Activated CD4-positive, alpha-beta T cell treated with anti-CD3 and anti-CD28 coated beads for 4 hours (primary cell): ENCODE measurements at places on chromosomes 1 and 21.

- no peak for DNase-seq
Observed at GRCh38 chr1:3718764-3719163, 33.5 kb upstream of the CCDC27 start.

DNA sequence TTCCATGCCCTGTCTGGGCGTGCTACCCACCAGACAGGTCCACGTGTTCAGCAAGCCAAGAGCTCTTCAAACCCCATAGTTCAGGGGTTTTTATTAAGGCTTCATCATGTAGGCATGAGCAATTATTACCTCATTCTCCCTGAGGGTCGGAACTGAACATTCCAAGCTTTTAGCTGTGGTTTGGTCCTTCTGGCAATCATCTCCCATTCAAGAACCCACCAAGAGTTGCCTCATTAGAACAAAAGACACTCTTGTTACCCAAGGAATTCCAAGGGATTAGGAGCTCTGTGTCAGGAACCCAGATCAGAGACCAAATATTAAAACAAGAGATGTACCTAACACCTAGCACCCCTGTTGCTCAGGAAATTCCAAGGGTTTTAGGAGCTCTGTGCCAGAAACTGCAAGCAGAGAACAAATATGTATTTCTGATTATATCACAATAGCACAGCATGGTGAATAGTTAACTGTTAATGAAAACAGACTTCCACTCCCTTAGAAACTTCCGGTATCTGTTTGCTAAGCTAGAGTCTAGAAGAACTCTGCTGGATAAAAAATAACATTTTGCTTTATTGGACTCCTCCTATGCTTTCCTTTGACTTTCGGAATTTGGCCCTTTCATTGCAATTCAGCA lies 201.2 kb upstream of the L1TD1 start:
- DNase-seq: no peak

DNA sequence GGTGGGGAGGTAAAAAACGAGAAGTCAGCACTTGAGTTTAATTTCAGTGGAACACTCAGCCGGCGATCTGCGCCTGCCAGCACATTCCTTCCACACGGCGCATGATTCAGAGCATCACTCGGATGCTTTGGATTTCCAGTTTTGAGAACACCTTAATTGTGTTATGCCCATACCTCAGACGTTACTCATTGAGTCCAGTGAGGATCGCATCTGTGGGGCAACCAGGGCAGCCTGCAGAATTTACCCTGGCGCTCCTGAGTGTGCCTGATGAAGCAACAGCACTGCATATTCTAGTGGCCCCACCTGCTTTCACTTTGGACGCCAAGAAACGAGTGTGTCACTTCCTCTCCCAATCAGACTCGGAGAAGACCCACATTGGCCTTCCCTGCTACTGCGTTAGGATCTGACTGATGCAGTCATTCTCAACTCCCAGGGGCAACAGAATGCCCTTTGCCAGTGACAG lies 19.9 kb downstream of the FAM89A start:
- no peak for DNase-seq

- DNase-seq: no peak
Observed at GRCh38 chr1:147720557-147720956, 39.8 kb downstream of the GJA5 start.

DNA sequence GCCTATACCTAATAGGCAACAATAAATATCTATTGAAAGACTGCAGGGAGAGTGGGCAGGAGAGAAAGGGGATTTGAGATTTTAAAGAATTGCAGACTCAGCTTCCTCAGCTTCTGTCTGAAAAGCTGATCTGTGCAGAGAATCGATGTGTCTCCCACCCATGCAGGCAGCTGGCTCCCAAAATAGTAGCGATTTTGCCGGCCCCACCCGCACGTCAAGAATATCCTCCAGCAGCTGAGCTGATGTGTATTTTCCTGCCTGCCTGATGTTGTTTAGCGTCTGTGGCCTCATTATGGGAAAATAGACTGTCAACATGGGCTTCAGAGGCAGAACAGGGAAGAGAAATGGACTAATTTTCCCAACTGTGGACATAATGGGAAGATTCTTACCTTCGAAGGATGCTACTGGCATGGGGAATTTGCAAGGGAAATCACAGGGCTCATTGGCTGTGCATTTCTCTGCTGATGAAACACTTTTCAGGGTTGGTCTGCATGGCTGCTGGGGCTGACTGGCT lies 699.8 kb downstream of the PTPRU start:
- DNase-seq: no peak

- DNase-seq: no peak
Observed at GRCh38 chr1:51270751-51271150, 34.7 kb downstream of the RNF11 start.

GRCh38 chr21:35198982-35199732 lies 150.1 kb upstream of the RUNX1 start:
- DNase-seq: no peak
